ENCODE measurements at places on chromosomes 3 and 15.

GRCh38 chr3:107076946-107077345 is 300.3 kb upstream of the CCDC54 start:
- DNase-seq, result no peak

- no peak for DNase-seq
Measured at GRCh38 chr3:62133015-62133414, 240.3 kb downstream of the FEZF2 start.

DNA sequence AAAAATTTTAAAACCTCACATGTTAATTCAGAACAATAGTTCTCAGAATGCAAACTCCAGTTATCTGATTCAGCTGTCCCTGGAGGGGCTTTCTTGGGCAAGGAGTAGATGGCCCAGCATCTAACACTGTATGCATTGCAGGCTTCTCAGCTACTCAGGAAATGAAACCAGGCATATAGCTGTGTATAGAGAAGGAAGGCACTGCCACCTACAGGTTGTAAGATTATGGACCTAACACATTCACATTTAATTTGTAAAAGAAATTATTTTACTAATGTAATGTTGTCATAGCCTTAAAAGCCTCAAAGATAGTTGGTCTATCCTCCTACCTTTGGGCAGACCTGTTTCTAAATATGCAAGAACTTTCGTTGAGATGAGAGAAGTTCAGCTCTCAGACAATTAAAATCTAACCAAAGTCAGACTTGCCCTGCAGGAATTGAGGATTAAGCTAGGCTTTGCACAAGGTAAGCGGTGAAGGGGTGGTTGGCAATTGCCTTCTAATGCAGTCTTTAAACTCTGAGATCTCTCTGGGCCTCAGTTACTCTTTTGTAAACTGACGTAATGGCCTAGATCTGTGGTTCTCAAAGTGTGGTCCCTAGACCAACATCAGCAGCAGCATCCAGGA is 132.8 kb upstream of the SLC24A5 start:
- DNase-seq, result peak; percentile 21

- DNase-seq, result peak; percentile 43
Measured at GRCh38 chr3:36380221-36381031, at the start of gene STAC. STAC (plus strand) TSS chr3:36380504; CDS start chr3:36380644, 140 bp downstream.

- no peak for DNase-seq
Measured at GRCh38 chr3:183022936-183023516, 42.7 kb upstream of the DCUN1D1 start.

- DNase-seq, result no peak
Measured at GRCh38 chr15:87267798-87268197, 988.7 kb downstream of the NTRK3 start.

- DNase-seq, result no peak
Measured at GRCh38 chr15:85771781-85772445, 22.8 kb downstream of the KLHL25 start.

DNA sequence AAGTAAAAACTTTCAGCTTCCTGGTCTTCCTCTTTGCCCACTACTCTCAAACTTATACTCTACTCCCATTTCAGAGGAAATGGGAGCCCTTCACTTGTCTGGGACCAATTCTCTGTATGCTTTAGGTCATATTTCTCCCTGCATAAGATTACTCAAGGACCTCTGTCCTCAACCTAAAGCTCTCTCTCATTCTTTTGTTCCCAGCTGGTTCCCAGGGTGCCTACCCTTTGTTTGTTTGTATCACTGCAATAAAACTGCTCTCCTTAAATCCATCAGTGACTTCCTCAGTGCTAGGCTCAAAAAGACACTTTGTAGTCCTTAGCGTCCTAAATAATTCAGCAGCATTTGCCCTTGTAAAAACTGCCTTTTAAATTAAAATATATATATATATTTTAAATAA is 2.9 kb downstream of the NGRN start:
- DNase-seq, result no peak

DNA sequence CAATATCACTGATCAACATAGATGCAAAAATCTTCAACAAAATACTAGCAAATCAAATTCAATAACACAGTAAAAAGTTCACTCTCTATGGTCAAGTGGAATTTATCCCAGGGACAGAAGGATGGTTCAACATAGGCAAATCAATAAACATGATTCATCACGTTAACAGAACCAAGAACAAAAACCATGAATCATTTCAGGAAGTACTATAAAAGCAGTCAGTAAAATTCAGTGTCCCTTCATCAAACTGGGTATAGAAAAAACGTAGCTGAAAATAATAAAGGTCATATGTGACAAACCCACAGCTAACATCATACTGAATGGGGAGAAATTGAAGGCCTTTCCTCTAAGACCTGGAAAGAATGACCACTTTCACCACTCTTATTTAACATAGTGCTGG is 172.1 kb downstream of the POLR2M start:
- DNase-seq, result no peak

DNA sequence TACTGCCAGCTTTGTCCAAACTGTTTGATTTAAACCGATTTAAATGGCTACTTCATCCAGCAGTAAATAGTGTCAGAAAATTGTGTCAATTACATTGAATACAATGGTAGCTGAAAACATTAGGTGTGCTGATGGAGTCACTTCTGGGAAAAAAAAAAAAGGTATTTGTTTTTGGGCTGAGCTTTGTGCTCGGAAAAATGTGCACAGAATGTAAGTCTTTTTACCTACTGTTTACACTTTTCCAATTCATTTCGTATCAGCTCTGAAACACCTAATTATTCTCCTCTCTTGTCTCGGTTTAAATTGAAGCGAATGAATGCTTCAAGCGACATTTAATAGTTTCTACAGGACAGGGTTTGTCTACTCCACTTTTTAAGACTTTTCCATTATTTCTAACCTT is 1078.4 kb downstream of the ROBO1 start:
- no peak for DNase-seq
